Occipital lobe (tissue), 3 donors: ENCODE measurements at places on chromosomes 16 and 17. TPM values are rescaled to one million over a fixed set of nuclear protein-coding genes. Genes with fewer than 3 reads are reported as not detected.
A peak's percentile ranks its signal among the peaks of the same experiment; 100 is the strongest.

- DNase-seq: no peak
These were observed 146.0 kb downstream of the PITPNC1 start for GRCh38 chr17:67523101-67523500.

GRCh38 chr17:2721603-2722002 is 10.0 kb upstream of the CLUH start:
- no peak for DNase-seq

DNA sequence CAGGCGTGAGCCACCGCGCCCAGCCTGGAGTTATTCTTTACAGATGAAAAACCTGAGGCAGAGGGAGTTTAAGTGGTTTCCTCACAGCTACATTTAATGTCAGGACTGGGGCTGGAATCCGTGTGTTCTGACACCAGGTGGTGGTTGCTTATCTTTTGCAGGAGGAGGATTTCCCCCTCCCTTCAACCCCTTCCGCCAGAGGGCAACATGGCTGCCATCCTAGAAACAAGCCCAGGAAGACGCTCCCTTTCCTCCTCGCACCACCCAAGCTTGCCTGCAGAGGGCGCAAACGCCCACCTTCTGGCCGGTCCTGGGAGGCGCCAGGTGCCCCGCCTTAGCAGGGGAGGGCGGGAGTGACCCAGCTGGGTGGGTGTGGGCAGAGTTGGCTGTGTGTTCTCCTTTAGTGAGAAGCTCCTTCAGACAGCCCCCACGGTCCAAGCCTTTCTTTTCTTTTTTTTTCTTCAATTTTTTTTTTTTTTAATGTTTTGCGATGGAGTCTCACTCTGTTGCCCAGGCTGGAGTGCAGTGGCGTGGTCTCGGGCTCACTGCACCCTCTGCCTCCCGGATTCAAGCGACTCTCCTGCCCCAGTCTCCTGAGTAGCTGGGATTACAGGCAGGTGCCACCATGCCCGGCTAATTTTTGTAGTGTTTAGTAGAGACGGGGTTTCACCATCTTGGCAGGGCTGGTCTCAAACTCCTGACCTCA is 9.9 kb upstream of the RAP1GAP2 start:
- peak; percentile 71 for DNase-seq

- no peak for DNase-seq
These were observed 44.0 kb upstream of the PABPN1L start for GRCh38 chr16:88910284-88911135.

DNA sequence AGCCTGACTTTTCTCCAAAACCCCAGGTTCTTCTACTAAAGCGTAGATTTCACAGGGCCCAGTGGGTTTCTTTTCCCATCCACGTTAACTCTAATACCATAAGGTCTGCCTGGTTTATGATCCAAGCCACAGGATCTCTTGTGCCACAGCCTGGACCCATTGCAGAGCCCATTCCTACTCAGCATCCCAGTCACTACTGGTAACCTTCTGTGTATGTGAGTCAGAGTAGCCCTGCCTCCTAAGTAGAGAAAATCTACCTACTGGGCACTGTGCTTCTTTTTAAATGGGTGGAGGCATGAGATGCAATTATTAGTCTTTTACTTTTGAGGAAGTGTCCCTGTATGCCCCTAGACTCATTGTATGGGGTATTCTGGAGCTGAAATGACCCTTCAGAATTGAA is 13.5 kb downstream of the CCL11 start:
- no peak for DNase-seq

DNA sequence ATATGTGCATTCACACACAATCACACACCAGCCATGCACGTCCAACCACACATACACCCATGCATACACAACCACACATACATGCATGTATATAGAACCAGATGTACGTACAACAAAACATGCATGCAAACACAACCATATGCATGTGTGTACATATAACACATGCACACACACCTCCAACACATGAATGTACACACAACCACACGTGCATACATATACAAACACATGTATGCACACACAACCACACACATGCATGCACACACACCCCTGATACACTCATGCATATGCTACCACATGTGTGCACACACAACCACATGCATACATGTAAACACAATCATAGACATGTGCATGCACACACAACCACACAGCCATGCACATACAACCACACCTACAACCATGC is 52.0 kb upstream of the SDK2 start:
- no peak for DNase-seq

GRCh38 chr16:86042393-86042792 is 143.4 kb downstream of the IRF8 start:
- no peak for DNase-seq

DNA sequence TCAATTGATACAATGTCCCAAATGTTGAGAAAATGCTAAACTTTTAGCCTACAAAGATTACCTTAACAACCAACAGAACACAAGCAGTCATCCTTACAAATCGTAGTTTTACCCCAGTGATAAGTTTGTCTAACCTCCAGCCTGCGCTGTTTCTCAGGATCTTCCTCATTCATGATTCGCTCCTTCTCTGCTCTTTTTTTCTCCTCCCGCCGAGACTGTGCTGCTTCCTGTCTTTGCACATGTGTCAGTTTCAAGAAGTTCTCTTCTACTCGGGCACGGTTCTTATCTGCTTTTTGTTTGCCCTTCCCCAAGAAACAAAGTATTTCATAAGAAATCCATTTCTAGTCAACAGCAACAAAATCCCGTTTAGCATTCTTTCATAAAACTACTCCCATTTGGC is 10.2 kb upstream of the STRADA start:
- no peak for DNase-seq

GRCh38 chr16:84839054-84839453 is 19.3 kb downstream of the CRISPLD2 start:
- no peak for DNase-seq

- no peak for DNase-seq
These were observed 12.0 kb downstream of the SMCR8 start for GRCh38 chr17:18327093-18327492.

DNA sequence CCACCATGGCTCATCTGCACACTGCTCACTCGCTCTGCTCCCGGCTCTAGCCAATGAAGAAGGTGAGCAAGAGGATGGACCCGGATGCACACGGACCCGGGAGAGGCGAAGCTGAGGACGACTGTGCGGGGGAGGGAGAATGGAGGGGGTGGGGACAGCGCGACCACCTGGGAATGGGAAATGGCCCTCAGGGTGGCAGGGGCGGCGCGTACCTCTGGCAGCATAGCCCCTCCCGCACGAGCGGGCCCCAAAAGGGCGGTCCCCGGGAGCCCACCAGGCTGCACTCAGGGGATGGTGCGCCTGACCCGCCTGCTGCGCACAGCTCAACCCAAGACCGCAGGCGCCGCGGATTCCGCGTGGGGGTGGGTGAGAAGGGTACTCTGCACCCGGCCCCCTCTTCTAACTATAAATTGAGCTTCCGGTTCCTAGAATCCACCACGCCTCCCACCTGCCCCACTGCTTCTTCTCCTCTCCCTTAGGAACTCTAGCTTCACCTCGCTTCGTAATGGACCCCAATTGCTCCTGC is 6.1 kb downstream of the MT1H start:
- DNase-seq: no peak

DNA sequence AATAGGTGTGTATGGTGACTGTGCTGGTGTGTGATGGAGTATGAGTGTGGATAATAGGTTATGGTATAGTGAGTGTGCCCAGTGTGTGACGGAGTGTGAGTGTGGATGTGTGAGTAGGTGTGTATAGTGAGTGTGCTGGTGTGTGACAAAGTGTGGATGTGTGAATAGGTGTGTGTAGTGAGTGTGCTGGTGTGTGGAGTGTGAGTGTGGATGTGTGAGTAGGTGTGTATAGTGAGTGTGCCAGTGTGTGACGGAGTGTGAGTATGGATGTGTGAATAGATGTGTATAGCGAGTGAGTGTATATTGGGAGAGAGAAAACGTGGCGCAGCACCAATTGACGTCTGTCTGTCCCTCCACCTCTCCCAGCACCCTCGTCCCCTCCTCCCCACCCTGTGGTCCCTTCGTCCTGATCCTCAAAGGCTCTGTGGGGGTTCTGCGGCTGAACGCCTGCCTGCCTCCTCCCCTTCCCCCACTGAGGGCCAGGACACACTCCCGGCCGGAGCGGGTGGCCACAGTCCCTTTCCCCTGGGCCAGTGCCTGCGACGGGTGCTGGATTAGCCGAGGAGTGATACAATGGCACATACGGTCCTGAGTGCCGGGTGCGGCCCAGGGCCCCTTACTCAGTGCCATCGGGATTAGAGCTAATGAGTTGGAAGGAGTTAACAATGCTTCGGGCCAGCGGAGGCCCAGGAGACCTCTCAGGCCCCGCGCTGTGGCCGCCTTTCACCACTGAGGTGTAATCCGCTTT is 160.0 kb downstream of the MRM1 start:
- DNase-seq: no peak

UMOD gene
- total RNA-seq: not detected

HP gene
- total RNA-seq: 1.4 TPM

SPN gene
- total RNA-seq: 0.16 TPM

CCL13 gene
- not detected for total RNA-seq

HS3ST3B1 gene
- 1.6 TPM for total RNA-seq

IGFALS gene
- total RNA-seq: not detected

GAS2L2 gene
- 0.16 TPM for total RNA-seq

TAC4 gene
- total RNA-seq: not detected

ASGR1 gene
- total RNA-seq: 15.6 TPM
